ENCODE measurements at places on chromosomes 2 and 18. TPM values are rescaled to one million over a fixed set of nuclear protein-coding genes. Genes with fewer than 3 reads are reported as not detected.

C2orf78 gene
- not detected for total RNA-seq

CCDC150 gene
- 4.8 TPM for total RNA-seq

LINC00305 gene
- not detected for total RNA-seq

PFN4 gene
- total RNA-seq: 1.6 TPM

TMEM17 gene
- total RNA-seq: 4.3 TPM

CFC1B gene
- not detected for total RNA-seq

MOCOS gene
- total RNA-seq: 4.4 TPM

NETO1 gene
- total RNA-seq: not detected

RAPH1 gene
- total RNA-seq: 6.8 TPM

SERPINB5 gene
- 0.09 TPM for total RNA-seq

SH3BP4 gene
- 41.0 TPM for total RNA-seq

UGT1A4 gene
- not detected for total RNA-seq

MATN3 gene
- total RNA-seq: 11.4 TPM

LAMA3 gene
- 51.4 TPM for total RNA-seq

SP5 gene
- not detected for total RNA-seq

KLHL14 gene
- not detected for total RNA-seq

STARD6 gene
- total RNA-seq: not detected

STON1 gene
- 0.38 TPM for total RNA-seq
